ENCODE measurements at places on chromosomes 7 and 10.
A peak's percentile ranks its signal among the peaks of the same experiment; 100 is the strongest.

- peak; percentile 66 for DNase-seq
Observed at GRCh38 chr10:113386005-113386404, 166.8 kb upstream of the HABP2 start.

- DNase-seq = peak; percentile 54
Observed at GRCh38 chr10:48363617-48364355, 57.3 kb downstream of the MAPK8 start.

- no peak for DNase-seq
Observed at GRCh38 chr7:44630792-44631457, 24.5 kb downstream of the OGDH start.

DNA sequence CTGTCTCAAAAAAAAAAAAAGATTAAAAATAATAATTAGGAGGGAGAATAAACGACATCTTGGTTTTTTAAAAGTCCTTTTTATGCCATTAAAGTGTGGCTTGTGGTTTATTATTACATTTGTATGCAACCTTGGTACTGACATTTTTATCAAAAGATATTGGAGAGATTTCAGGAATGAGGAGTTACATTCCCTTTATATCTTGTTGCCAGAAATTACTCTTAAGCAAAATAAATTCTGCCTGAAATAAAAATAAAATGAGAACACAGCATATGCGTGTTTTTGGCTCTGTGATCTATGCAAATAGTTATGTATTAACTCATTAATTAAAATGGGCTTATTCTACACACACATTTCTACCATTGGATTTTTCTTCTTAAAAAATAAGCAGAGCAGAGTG lies 202.4 kb downstream of the BICC1 start:
- DNase-seq = no peak

DNA sequence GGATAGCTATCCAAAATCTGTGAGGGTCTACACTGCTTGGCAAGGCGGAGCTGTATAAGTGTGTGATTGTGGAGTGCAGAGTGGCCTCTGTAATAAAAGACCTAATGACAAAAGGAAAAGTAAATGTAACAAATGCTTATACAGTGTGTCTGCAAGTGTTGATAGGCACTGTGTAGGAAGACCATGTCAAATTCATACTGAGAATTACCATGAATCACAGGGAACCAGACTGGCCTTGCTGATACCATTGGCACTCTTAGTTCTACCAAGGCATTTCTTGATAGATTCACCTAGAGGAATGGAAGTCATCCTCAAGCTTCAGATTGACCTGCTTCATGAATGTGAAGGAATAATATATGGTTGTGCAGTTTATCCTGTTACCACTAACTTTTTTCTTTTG lies 58.8 kb downstream of the CYCS start:
- DNase-seq = no peak

DNA sequence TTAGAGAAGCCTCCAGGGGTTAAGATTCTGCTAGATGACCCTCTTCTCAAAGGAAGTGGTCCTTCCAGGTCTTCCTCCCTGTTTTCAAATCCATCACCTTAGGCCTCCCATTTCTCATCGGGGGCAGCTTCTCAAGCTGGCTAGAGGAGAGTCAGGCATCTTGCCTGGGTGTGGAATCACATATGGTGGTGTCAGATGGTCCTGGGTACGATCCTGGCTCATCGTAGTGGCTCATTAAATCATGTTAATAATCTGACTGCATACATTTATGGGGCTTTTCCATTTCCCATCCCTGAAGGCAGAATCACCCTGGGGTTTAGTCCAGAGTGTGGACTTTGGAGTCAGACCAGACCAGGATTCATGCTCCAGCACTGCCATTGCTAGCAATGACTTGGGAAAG lies 132.6 kb downstream of the RPS24 start:
- no peak for DNase-seq

- peak; percentile 20 for DNase-seq
Observed at GRCh38 chr10:100913470-100913865, 705 bp downstream of the SLF2 start.

DNA sequence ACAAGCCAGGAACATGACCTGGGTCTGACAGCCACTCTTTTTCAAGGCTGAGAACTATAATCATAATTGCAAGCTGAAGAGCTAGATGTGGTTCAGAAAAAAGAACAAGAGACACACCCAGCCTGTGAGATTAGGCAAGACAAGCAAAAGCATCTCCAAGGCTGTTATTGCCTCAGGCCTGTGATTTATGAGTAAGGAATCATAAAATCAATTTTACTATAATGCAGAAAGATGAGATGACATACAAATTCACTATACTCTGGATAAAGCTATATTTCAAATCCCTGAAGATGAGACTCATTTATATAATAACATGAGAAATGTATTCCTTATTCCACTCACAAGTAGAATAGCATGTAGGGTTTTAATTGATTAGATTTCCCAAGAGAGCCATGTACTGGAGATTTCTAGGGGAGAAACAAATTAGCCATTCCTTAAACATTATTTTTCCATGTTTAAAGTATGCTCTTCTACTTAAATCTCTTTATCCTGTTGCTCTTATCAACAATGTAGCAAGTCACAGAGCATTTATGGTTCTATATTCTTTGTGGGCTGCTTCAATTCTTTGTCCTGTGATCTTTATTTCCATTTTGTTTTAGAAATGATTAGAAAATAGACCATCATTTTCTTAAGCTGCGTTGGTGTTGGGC lies 47.4 kb downstream of the FHIP2A start:
- DNase-seq = peak; percentile 62

DNA sequence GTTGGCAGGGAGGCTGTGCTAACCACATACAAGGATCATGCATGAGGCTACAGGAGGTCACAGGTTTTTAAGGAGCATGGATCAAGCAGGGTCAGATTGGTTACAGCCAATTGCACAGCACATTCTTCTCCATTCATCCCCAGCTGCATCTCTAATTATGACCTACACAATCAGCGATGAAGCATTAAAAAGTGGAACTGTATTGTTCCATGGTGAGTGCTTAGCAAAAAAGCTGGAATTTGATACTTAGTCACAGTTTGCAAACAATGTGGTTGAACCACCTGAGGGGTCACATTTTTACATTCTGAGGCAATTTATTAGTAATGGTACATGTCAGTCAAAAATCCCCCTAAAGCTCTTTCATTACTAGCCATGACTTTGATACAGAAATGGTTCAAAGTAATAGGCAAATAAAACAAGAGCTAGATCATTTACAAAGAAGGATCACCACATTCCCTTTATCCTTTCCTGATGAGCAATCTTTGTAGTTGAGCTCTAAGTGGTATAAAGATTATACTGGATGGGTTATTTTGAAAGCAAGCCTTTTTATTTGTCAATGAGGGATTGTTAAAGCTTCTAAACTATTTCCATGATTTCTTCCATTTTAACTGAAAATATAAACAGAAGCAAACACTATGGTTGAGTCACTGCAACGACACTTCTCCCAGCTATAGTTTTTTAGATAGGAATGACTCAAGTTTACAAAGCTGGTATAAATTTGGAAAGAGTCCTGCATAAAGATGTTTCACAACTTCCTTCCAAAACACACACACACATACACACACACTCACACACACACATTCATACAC lies 217.8 kb upstream of the SEMA3A start:
- peak; percentile 64 for DNase-seq

DNA sequence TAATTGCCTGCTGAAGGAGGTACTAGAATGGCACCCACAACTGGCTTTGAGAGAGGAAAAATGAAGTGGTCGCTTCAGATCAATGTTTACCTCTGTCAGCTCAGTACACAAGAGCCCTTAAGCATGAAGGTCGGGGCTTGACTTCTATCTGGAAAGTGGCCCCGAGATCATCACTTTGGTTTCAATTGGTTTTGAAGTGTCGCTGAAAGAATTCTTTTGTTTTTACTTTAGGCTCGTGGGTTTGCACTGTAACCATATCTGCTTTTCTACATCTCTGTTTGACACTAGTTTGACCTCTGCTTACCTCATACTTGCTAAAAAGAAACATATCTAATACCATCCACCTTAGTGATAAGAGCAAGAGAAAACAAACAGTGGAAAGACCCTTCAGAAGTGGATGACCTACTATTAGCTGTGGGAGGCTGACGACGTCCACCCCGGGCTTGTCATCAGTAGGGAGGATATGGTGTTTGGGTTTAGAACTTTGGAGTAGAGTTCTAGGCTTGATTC lies 361.8 kb downstream of the GATA3 start:
- DNase-seq = no peak

DNA sequence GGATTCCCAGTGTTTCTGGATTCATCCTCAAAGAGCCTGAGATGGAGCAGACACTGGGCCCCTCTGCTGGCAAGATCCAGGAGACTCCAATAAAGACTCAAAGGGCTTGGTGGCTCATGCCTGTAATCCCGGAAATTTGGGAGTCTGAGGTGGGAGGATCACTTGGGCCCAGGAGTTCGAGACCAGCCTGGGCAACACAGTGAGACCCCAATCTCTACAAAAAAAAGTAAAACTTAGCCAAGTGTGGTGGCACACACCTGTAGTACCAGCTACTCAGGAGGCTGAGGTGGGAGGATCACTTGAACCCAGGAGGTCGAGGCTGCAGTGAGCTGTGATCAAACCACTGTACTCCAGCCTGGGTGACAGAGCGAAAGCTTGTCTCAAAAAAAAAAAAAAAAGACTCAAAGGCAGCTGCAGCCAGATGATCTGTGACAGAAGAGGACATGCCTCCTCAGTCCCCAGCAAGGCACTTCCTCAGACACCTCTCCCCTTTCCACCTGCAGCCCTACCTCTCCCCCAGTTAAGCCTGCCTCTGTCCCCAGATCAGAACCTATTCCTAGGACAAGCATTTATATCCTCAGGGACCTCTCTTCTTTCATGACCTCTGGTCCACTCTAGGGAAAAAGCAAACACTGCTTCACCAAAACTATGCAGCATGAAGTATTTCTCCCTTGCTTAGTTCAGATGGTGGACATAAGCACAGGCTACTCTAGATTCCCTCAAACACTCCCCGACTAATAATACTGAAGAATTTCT lies 27.9 kb downstream of the PDLIM1 start:
- DNase-seq = no peak

All from AG20443 (cell line).